Ovary (tissue), 10 donors: ENCODE measurements at places on chromosomes 6 and 20.

DNA sequence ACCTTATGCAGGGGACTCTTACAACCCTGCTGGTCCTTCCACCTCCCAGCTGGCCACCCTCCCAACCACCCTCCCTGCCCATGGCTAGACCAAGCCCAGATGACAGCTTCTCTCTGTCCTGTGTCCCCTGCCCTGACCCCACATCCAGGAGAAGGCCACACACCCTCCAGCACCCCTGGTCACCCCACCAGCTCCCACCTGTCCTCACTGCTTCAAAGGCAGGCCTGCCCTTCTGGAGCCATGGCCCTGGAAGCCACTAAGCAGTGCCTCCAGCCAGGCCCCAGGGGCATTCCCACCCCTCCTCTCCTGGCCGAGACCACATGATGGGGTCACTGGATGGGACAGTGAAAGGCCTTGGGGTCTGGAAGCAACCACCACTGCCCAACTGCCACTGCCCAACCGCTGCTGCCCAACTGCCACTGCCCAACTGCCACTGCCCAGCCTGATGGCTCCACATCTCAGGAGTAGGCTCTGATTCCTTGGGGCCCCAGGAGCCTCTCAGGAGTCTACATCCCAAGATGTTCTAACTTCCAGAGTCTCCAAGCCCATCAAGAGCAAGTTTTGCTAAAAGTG is 30.5 kb downstream of the UBD start:
- no peak for DNase-seq

DNA sequence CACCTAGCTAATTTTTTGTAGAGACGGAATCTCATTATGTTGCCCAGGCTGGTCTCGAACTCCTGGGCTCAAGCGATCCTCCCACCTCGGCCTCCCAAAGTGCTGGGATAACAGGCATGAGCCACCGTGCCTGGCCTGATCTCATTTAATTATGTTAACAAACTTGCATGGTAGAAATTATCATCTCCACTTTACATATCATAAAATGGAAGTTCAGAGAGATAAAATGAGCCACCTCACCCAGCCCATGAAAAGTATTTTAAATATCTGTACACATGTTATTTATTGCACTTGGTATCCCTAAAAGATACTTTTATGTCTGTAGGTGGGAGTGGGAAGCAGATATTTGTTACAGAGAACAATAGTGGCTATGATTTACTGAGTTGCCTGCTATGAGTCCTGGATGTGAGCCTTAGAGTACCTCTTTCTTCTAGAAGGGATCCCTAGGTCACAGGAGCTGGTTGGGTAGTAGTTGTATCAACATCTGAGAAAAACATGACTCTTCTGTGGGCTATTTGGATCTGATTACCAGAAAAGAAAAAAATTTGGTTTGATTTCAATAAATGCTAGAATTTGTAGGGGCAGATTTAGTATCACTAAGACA is 52.4 kb upstream of the EIF2S2 start:
- no peak for DNase-seq

GRCh38 chr20:53884859-53885541 is 185.4 kb downstream of the BCAS1 start:
- DNase-seq: no peak

DNA sequence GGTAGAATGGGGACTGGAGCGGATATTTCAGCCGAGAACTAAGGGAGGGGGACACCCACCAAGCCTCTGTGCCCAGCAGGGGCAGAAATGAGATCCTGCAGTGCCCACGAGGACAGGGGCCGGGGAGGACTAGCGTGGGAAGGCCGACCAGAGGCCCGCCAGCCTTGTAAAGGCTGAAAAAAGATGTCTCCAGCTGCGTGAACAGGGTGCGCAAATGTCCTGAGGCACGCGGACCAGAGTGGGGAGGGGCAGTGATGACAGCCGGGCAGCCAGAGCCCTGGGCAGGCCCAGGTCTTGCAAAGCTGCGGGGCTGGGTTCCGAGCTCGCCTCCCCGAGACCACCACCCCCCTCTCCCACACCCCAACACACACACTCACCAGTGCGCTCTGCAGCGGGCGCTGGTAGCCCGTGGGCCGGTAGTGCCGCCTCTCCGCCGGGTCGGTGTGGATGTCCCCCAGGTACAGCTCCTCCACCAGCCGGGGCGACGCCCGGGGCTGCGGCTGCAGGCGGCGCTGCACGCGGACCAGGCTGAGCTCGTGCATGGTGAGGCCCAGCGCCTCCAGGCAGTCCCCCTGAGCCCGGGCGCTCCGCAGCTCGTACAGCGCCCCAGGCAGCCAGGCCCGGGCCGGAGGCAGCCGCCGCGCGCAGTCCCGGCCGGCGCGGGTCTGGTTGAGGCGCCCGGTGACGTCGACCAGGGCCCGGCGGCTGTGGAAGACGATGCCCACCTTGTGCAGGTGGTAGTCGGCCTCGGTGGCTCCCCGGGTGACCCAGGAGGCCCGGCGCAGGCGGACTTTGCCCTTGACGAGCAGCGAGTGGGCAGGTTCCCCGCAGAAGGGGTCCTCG is 48.2 kb downstream of the APCDD1L start:
- no peak for DNase-seq

GRCh38 chr6:157272372-157272771 is 50.9 kb downstream of the TMEM242 start:
- no peak for DNase-seq

DNA sequence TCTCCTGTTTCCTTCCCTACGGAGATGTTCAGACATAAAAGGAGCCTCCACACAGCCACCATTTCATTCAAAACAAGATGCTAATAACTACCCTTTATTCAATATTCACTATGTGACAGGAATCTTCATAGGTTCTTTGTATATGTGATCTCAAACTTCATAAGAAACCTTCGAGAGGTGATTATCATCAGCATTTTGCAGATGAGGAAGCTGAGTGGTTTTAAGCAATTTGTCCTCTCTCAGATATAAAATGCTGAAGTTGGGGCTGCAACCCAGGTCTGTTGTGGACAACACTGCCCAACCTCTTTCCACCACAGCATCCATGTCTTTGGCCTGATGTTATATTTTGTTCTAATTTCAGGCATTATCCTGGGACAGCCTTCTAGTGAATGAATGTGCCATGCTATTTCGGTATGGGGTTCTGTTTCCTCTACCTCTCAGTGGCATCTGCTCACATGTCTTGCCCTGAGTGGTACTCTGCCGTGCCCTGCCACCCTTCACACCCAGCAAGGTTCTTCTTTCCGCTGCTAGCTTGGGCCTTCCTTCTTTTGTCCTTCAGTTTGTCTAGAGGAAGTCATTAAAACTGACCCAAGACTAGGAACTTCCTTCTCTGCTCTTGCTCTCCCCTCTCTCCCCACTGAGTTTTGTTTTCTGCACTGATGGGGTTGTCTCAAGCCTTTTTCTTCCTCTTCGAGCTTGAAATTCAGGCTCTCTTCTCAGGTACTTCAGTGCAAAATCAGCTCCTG is 300.9 kb upstream of the PRDM1 start:
- no peak for DNase-seq

DNA sequence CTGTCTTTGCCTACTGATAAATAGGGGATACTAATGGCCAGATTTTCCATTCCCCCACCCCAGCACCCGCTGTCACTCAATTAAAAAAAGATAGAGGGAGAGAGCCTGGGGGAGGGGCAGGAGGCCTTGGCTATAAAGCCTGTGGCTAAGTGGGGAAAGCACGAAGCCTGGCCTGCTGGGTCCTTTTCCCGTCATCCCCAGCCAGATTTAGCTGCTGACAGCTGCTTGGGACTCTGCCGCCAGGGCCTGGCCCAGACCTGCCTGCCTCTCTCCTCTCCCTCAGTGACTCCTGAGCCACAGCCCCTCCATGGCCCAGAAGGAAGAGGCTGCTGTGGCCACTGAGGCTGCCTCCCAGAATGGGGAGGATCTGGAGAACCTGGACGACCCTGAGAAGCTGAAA is at the start of gene APOBEC2:
Gene APOBEC2 (plus strand): TSS at position 162 of the 400 bp plus-strand sequence. CDS start 146 bp downstream, at position 308.
- no peak for DNase-seq

- DNase-seq: peak; percentile 82
Measured at GRCh38 chr6:79777713-79778579, 146.8 kb downstream of the SH3BGRL2 start.

GRCh38 chr6:169371344-169372127 is 117.9 kb upstream of the THBS2 start:
- DNase-seq: no peak

- no peak for DNase-seq
Measured at GRCh38 chr20:37475252-37475651, 45.8 kb upstream of the NNAT start.

GRCh38 chr6:345747-346385 is 45.7 kb upstream of the IRF4 start:
- no peak for DNase-seq
